ENCODE measurements at places on chromosomes 11 and 22.

GRCh38 chr22:20171288-20172140, 20.7 kb upstream of the CCDC188 start:
- DNase-seq, result no peak

DNA sequence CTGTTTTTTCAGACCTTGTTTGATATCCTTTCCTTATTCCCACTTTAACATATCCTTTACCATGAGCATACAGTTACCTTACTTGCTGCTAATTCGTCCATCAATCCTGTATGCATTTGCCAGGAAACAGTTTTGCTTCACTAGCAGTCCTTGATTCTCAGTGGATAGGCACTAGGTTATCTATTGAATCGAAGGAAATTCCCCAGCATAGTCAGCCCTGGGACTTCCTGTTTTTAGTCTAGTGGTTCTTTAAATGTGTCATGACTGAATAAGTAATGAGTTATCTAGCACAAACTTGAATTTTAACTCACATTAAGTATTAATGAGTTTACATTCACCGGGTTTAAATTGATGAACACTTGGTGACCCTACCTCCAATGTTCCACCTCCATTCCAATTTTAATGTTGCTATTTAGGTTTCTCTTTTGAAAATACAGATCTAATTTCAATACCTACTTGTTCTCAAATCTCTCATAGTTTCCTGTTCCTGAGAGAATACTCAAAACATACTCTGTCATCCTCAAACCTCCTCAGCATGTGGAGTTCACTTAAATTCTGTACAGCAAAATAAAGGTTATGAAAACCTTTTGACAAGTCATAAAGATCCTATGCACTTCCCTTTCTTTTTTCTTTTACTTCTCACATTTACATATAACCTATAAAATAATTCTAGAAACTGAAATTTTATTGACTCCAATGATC, 1375.1 kb upstream of the TENM4 start:
- DNase-seq, result no peak

GRCh38 chr11:95495706-95496105, 264.7 kb upstream of the SESN3 start:
- no peak for DNase-seq

- no peak for DNase-seq
Measured at GRCh38 chr11:88104408-88104807, 70.8 kb downstream of the RAB38 start.

DNA sequence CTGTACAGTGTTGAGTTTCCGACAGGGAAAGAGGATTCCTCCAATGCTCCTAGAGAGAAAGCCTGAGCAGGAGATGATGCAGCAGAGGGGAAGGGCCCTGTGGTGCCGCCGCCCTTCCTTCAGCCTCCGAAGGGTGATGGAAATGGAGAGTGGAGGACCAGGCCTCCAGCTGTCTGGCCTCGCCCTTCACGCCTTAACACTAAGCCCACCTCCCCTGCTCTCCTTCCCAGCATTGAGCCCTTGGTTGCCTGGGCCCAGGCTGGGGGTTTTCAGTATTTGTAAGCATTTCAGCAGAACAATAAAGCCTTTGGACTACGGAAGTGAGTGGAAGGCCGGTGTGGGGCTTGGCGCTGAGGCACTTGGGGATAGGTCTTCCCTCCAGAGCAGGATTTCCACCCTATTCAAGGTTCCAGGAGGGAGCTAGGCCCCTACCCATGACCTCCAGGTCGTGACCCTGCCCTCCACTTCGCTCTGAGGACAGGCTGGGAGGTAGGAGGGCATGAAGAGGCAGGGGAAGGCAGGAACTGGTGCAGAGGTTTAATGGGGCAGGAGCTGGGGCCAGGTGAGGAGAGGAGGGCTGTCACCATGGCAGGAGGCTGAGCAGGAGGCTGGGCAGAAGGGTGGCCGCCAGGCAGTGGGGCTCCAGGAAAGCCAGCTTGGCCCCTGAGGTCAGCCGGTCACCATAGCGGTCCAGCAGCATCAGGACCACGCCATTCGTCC, 21.6 kb downstream of the TREH start:
- no peak for DNase-seq

DNA sequence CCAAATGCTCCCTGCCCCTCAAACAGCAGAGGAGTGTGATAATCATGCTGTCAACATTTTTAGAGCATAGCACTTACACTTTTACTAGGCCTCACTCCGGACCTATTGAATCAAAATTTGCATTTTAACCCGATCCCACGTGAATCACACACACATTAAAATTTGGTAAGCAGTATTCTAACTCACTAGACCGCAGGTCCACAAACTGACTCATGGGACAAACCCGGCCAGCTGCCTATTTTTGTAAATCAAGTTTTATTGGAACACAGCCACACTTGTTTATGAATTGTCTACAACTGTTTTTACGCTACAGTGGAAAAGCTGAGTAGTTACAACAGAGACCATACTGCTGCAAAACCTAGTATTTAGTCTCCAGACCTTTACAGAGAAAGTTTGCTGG, 43.3 kb downstream of the SNX19 start:
- no peak for DNase-seq

Data from activated CD8-positive, alpha-beta T cell treated with anti-CD3 and anti-CD28 coated beads for 36 hours (primary cell).